Ascending aorta (tissue), 2 donors: ENCODE measurements at places on chromosomes 1 and 21. TPM values are rescaled to one million over a fixed set of nuclear protein-coding genes. Genes with fewer than 3 reads are reported as not detected.

DNA sequence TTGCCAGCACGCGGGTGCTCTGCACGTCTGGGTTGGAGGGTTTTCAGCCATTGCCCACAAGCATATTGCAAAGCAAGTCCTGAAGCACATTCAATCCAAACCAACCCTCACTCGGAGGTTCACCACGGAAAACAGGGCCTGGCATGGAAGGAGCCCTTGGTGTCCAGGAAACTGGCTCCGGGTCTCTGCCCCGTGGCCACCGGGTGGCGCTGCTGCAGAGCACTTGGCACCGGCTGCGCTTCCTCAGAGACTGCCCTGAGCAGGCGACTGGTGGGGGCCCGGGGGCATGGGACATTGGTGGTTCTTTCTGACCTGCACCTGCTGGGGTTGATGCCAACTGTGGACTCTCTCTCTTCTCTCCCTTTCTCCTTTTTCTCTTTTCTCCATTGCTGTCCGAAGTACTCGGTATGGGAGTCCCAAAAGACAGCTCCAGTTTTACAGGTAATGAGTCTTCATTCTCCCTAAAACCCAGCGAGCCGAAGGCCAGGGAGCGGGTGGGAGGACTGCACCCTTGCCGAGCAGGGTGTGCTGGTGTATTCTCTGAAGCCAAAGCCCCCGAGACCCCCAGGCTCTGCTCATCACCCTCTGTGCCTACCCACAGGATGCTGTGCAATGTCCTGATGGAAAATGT is 4.1 kb upstream of the KCNAB2 start:
- no peaks in the 10 kb centered on the region for H3K4me1 ChIP-seq
- no peaks in the 10 kb centered on the region for H3K27me3 ChIP-seq
- DNase-seq, result no peak
- H3K4me3 ChIP-seq, result no peak overlapping the region

The NHLH1 gene
- not detected for total RNA-seq

DNA sequence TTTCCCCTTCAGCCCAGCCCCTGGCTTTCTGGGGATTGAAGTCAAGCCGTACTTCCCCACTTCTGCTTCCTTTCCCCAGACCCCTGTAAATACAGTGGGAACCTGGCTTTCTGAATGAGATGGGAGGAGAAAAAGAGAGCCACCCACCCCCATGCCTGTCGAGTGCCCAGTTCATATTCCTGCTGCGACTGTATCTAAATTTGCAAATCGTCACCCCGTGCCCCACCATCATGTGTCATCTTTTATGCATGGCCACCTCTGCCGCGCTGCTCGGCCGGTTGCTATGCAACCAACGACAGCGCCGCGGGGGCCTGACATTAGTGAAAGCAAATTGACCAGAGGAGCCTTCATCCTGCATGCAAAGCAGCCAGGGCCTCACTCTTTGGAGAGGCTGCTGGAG is 143.0 kb downstream of the ELAVL4 start:
- no peak overlapping the region for H3K4me3 ChIP-seq
- H3K4me1 ChIP-seq, result no peaks in the 10 kb centered on the region
- no peak overlapping the region for H3K27ac ChIP-seq
- no peak for DNase-seq
- no peaks in the 10 kb centered on the region for H3K27me3 ChIP-seq

- H3K27me3 ChIP-seq, result no peaks in the 10 kb centered on the region
- H3K4me3 ChIP-seq, result no peak overlapping the region
- no peak for DNase-seq
These were observed 425.0 kb downstream of the SMYD3 start for GRCh38 chr1:246081856-246082668.

GRCh38 chr1:156483397-156483796 is 17.2 kb downstream of the MEF2D start:
- DNase-seq, result no peak
- H3K4me3 ChIP-seq, result no peak overlapping the region
- no peak overlapping the region for H3K27ac ChIP-seq

- no peak for DNase-seq
- no peak overlapping the region for H3K4me3 ChIP-seq
- H3K4me1 ChIP-seq, result no peaks in the 10 kb centered on the region
- no peaks in the 10 kb centered on the region for H3K27me3 ChIP-seq
- no peaks in the 10 kb centered on the region for H3K36me3 ChIP-seq
These were observed 258.2 kb upstream of the FOXD3 start for GRCh38 chr1:63064135-63064534.

DNA sequence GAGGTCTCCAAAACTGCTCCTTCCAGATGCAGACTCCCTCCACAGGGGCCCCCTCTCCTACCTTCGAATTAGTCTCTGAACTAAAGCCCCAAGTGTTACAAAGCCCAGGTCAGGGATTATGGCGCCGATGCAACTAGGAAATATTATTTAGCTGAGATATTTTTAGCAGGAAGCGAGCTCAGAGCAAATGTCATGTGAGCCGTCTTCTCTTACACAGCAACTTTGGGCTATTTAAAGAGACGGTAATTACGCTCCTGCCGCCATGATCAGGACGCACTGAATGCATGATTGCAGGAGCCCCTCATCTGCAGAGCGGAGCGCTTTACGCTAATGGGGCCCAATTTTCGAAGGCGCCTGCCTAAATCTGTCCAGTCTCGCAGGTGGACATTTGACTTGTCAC is 55.3 kb upstream of the TARDBP start:
- no peak overlapping the region for H3K4me3 ChIP-seq
- no peaks in the 10 kb centered on the region for H3K27me3 ChIP-seq
- no peak overlapping the region for H3K27ac ChIP-seq

DNA sequence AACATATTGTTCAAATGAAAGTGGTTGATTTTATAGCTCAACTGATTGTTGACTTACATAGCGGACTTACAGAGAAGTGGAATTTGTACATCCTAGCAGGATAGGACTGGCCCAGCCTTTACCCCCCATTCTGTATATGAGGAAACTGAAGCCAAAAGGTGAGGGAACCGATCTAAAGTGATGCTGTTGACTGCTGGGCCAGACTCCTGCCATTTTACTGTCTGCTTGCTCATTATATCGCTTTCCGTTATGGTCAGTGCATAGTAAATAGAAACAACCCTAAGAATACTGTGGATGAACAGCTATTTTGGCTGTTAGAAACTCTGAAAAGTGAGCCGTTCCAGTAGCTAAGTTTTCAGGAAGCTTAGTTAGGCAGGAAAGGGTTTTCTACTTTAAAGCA is 31.9 kb downstream of the PRDM2 start:
- H3K4me3 ChIP-seq, result no peak overlapping the region
- no peaks in the 10 kb centered on the region for H3K4me1 ChIP-seq
- DNase-seq, result no peak
- no peak overlapping the region for H3K27ac ChIP-seq
- no peaks in the 10 kb centered on the region for H3K36me3 ChIP-seq
